Activated CD8-positive, alpha-beta memory T cell treated with anti-CD3 and anti-CD28 coated beads for 24 hours (primary cell): ENCODE measurements at places on chromosomes 6 and 20.

- DNase-seq = no peak
Measured at GRCh38 chr6:132234356-132234755, 166.9 kb downstream of the MOXD1 start.

GRCh38 chr6:131784561-131784960 lies 23.3 kb upstream of the ENPP1 start:
- no peak for DNase-seq

- no peak for DNase-seq
Measured at GRCh38 chr6:22222469-22222868, 74.4 kb downstream of the PRL start.

DNA sequence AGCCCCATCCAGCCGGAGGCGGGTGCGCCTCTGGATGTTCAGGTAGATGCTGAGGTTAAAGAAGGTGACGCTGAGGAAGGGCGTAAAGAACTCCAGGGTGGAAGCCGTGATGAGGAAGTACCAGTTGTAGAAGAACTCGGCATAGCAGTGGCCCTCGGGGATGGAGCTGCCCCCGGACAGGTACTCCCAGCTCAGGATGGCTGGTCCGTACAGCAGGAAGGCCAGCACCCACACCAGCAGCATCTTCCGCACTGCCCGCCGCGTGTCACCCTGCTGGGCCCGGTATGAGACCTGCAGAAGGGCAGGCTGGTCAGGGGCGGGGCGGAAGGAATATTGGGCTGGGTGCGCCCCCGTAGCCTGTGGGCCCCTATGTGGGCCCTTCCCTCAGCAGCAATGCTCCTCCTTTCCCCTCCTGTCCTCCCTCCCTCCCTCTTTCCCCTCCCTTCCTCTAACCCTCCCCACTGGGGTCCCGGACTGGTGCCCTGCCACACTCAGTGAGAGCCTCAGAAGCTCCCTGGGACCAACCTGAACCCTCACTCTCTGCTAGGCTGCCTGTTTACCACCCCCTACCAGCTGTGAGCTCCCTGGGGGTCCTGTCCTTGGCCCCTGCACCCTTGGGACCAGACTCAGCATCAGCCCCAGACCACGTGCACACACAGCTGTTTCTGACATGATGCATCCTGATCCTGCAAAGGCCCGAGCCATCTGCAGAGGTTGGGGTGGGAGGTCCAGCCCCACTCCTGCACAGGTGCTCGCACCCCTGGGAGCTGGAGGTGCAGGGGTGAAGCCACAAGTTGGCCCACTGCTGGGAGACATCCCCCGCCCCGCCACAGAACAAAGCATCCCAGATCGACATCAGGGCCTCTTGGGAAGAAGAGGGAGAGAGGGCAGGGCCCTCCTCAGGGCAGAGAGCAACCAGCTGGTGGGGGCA lies 3.2 kb downstream of the HRH3 start:
- DNase-seq = no peak

DNA sequence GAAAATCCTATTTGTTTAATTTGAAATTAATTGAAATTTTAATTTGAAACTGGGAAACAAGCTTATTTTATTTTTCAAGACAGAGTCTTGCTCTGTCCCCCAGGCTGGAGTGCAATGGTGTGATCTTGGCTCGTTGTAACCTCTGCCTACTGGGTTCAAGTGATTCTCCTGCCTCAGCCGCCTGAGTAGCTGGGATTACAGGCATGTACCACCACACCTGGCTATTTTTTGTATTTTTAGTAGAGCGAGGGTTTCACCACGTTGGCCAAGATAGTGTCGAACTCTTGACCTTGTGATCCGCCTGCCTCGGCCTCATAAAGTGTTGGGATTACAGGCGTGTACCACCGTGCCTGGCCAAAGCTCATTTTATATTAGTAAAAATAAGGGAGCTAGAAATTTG lies 4.2 kb downstream of the SRSF3 start:
- DNase-seq = no peak

DNA sequence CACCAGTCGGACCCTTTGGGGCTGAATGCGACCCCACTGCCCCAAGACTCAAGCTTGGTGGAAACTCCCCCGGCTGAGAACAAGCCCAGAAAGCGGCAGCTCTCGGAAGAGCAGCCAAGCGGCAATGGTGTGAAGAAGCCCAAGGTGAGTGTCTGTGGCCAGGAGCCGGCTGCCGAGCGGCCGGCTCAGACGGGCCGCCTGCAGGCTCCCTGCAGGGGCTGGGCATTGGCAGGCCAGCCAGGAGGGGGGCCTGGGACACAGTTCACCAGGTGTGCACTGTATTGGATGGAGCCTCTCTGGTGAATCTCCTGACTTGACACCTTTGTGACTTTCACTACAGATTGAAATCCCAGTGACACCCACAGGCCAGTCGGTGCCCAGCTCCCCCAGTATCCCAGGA lies 6.0 kb downstream of the PCIF1 start:
- DNase-seq = no peak
